ENCODE measurements at places on chromosomes 6 and 20. TPM values are rescaled to one million over a fixed set of nuclear protein-coding genes. Genes with fewer than 3 reads are reported as not detected.
A peak's percentile ranks its signal among the peaks of the same experiment; 100 is the strongest.

The TMEM244 gene
- total RNA-seq, result not detected

GRCh38 chr6:19413323-19413722 is 423.8 kb upstream of the ID4 start:
- DNase-seq, result peak; percentile 77

The RAET1L gene
- not detected for total RNA-seq

The SAMD10 gene
- total RNA-seq, result 7.2 TPM

GRCh38 chr6:4088704-4089103 is 9.8 kb upstream of the FAM217A start:
- DNase-seq, result no peak

- DNase-seq, result no peak
Observed at GRCh38 chr6:134482593-134483270, 164.8 kb upstream of the SGK1 start.

The TMEM151B gene
- total RNA-seq, result 9.9 TPM

The GJA1 gene
- 120 TPM for total RNA-seq

GRCh38 chr6:34486106-34486740 is 20.3 kb downstream of the PACSIN1 start:
- no peak for DNase-seq

GRCh38 chr20:11492386-11492785 is 425.3 kb upstream of the BTBD3 start:
- DNase-seq, result no peak

The SH3BGRL2 gene
- 12.0 TPM for total RNA-seq

- no peak for DNase-seq
Observed at GRCh38 chr6:127971945-127972391, 71.1 kb upstream of the THEMIS start.

DNA sequence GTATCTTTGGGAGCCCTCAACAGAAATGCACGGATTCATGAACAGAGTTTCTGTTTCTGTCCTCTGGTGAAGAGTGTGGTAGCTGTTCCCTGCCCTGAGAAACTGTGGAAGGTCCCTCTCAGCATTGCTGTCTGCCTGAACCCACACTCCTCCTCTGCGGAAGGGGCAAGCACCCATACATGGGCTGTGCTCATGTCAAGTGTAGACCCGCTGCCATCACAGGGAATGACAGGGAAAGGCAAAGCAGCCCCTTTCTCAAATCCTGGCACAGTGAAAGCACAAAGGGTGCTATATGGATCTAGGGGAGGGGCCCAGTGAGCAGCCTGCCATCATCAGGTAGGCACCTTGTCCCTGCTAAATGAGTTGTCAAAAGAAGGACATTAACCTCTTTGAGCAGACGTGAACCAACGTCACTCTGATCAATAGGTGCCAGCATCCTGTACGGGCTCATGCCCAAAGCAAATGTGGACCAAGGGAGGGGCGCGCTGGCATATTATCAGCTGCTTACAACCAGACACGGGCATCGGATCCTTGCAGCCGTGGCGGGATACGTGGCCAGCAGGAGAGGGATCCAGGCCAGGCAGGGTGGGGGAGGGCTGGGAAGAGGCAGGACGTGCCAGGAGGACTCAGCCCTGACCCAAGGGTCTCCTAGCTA is 231.2 kb upstream of the PMEPA1 start:
- no peak for DNase-seq

GRCh38 chr6:35179901-35180535 is 33.7 kb upstream of the SCUBE3 start:
- no peak for DNase-seq

DNA sequence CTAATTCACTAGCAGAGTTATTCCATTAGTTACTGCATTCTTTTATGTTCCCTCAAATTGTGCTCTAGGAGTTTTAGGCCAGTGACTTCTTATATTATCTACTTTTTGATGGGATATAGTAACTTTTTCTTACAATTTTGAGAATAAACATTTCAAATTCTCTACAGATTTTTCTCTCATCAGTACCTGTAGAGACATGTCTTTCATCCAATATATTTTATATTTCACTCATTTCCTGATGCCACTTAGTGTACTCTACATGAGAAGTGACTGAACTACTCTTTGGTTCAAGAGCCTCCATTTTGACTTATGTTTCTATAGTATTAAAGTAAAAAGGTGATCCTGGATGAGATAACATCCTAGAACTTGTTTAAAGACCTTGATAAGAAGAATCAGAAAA is 108.5 kb downstream of the ELOVL4 start:
- no peak for DNase-seq

DNA sequence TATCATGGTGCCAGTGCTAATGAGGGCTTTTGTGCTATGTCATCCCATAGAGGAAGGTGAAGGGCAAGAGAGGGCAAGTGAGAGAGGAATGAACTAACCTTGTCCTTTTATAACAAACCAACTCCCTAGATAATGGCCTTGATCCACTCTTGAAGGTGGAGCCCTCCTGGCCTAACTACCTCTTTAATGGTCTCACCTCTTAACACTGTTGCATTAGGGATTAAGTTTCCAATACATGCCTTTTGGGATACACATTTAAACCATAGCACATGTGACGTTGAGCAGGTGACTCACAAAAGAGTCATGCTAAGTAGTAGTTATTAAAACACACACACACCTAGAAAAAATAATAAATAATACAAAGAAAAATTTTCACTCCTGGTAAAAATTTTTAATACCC is 36.9 kb downstream of the CCN2 start:
- DNase-seq, result no peak

DNA sequence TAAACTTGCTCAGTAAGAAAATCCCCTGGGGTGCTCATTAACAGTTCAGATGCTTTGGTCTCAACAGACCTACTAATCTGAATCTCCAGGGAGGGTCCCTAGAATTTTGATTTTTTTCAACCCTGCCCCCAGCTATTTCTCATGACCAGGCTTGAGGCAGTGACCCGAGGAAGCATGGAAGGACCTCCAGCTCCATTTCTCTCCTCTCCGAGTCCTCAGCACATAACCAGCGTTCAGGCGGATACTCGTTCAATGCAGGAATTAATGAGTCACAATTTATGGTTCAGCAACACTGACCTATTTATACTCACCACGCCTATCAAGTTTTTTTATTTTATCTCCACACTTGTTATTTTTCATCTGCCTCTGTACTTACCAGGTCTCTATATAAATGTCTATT is 369.2 kb upstream of the CDH4 start:
- DNase-seq, result no peak

- DNase-seq, result no peak
Observed at GRCh38 chr20:20831794-20832193, 119.3 kb upstream of the RALGAPA2 start.

GRCh38 chr6:22149501-22150367 is 147.1 kb downstream of the PRL start:
- peak; percentile 17 for DNase-seq

DNA sequence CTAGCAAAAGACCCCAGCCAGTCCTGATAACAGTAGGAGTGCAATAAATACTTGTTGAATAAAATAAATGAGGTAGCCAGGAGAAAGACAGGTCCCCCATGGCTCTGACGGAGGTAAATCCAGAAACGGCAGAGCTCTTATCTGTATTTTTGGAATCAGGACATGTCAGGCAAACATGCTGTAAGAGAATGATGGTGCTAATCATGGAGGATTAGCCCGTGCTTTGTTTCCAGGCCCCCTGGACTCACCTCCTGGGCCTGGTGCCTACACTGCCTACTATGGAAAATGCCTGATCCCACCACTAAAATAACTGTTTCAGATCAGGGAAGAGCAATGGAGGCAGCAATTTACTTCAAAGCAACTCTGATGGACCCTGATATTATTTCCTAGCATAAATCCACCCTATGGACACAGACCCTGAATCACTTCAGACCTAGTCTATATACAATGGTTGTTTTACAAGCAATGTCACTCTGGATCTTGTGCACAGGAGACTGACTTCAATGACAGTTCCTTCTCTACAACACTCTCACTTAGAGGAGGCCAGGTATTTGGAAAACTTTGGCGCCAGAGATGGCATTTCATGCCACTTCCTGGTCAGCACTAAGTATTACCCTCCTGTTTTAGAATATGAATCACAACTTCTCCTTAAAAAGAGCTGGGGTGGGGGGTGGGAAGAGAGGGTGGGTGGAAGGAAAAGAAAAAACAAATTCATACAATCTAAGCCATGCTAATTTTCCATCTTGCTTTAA is 6.4 kb downstream of the MRPL14 start:
- DNase-seq, result no peak

The GGTLC1 gene
- not detected for total RNA-seq

- DNase-seq, result no peak
Observed at GRCh38 chr6:49744259-49744658, at the start of gene CRISP3. Gene CRISP3 (minus strand): TSS chr6:49744388. CDS start chr6:49744367, 21 bp downstream.

Data from A673 (cell line).